ENCODE measurements at places on chromosomes 4 and X. TPM values are rescaled to one million over a fixed set of nuclear protein-coding genes. Genes with fewer than 3 reads are reported as not detected.
A peak's percentile ranks its signal among the peaks of the same experiment; 100 is the strongest.

ARX gene
- total RNA-seq = 1.0 TPM

GRCh38 chr4:19417256-19417655 lies 834.4 kb upstream of the SLIT2 start:
- DNase-seq = no peak

DNA sequence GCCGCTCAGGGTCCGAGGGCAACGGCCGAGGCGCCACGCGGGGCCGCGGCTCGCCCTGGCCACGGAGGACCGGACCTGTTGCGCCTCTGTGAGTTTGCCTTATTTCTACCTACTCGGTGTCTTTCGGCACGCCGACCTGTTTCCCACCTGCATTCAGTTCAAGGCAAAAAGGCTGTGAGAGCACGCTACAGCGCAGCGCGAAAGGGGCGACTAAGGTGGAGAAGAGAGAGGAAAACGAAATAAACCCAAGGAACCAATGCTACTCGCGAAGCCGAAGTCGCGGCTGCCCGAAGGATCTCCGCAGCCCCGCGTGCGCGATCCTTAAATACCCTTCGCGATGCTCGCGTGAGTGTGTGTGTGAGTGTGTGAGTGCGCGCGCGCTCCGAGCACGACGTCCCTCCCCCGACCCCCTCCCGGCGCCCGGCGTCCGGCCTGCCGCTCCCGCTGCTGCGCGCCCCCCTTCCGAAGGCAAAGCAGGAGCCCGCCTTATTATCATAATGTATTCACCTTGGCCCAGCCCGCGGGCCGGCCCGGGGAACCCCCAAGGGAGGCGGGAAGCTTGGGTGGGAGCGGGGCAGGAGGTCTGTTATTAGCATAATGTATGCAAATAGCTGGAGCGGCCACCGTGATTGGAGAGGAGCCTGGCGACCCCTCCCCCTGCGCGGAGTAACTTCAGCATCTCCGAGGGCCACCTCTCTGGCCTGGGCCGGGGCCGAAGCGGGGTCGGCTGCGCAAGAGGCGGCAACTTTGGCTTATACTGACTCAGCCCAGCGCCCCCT lies at the start of gene COL25A1:
COL25A1 (minus strand) TSS at position 298 of the 779 bp plus-strand sequence.
- DNase-seq = peak; percentile 35

DNA sequence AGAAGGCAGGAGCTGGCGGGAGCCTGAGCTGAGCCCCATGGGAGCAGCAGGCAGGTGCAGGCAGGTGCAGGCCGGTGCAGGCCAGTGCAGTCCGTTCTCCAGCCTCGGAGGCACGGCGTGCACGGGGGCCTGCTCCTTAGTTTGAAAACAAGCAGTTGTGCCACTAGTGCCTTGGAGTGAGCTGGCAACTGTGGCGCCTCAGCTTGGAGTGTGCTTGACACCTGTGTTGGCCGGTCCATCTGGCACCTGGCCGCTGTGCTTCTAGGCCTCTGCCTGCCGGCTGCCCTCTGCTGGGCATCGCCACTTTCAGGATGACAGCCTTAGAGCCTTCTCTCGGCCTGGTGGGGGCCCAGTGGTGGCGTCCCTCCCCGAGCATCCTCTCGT lies 47.9 kb downstream of the RGS12 start:
- no peak for DNase-seq

TMEM47 gene
- 5.3 TPM for total RNA-seq

- no peak for DNase-seq
Measured at GRCh38 chr4:40886931-40887763, 137.4 kb downstream of the NSUN7 start.

ZNF711 gene
- 1.2 TPM for total RNA-seq

DNA sequence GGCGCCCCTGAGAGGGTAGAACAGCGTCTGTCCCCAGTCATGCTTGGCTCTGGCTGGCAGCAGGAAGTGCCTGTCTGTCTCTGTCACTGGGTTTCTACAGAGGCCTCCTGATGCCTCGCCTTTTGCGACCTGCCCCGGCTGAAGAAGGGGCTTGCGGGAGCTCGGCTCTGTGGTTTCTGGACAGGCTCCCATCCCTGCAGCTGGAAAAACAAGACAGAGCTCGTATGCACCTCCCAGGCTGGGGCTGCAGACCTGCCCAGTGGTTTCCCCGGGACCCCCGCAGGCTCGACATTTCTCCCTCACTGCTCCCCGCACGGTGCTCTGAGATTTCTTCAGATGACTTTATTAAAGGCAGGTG lies 57.0 kb upstream of the SORCS2 start:
- no peak for DNase-seq

- DNase-seq = no peak
Measured at GRCh38 chr4:75880278-75880677, 22.0 kb downstream of the PPEF2 start.

GRCh38 chr4:118086344-118086743 lies 52.1 kb downstream of the NDST3 start:
- no peak for DNase-seq

DNA sequence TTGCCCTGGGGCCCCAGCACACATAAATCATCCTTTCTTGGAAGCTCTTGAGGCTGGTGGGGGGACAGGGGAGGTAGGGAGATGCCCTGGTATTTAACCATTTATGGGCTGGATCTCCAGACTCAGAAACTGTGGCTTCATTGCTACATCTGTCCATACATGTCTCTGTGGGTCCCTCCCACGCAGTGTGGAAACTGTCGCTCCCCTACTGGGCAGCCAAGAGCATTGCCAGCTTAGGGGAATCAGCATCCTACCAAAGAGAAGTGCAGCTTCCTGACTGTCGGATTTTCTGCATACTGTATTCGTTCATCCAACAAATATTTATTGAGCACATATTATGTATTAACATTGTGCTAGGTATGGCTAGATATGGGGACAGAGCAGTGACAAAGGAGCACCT lies 3.7 kb downstream of the GRIPAP1 start:
- DNase-seq = peak; percentile 1

- no peak for DNase-seq
Measured at GRCh38 chr4:122588453-122589238, 32.2 kb downstream of the IL21 start.

DNA sequence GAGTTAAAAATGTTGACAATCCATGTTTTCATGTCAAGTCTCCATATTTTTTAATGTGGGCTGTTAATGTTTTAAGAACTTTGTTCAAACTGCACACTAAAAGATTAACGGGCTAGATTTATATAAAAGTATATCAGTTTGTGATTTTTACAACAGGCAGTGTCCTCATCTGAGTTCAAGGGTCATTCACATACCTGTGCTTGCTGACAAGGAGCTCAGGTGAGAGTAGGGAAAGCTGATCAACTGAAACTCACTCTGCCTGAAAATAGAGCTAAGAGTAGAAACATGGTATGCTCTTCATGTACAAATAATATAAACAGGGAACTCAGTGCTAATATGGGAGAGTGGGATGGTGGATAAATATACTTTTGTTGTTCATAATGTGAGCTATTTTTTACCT lies 102.3 kb upstream of the DKK2 start:
- DNase-seq = no peak

DNA sequence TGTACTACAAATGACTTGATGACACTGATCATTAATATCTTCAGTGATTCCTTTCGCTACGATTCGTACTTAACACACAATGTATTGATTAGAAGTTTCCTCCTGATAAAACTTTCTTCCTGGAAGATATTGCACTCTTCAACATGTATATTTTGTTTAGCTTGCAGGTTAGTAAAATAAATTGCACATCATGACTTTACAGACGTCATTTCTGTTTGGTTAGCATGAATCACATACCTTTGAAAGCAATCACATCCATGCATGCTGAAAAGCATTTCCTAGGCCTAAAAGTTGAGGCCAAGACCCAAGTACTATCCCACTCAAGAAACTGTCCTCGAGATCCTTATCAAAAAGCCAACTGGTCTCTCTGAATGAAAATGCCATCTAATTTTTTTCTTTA lies 1841.0 kb upstream of the PCDH7 start:
- DNase-seq = no peak

MAGEA8 gene
- total RNA-seq = not detected

GAGE12F gene
- not detected for total RNA-seq

GLRB gene
- total RNA-seq = 5.2 TPM

- no peak for DNase-seq
Measured at GRCh38 chrX:1595711-1596060, 4.3 kb downstream of the AKAP17A start.

FAM149A gene
- 13.6 TPM for total RNA-seq

DNA sequence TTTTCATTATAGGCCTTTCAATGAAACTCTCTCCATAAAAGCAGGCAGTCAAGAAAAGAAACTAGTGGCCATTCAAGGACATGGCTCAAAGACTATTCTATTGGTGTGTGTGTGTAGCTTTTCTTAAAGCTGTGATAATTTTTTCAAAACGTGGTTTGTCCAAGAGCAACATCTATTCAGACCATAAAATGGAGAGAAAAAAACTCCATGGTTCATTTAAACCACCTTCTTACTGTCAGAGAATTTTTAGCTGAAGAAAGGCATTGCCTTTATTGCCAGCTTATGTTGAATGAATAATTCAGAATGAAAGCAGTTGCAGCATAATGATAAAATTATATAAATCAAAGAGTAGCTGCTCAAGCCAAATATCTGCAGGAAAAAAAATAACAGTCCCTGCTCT lies 325.5 kb downstream of the PCDH18 start:
- DNase-seq = no peak

- DNase-seq = no peak
Measured at GRCh38 chrX:74389016-74389722, 32.1 kb upstream of the SLC16A2 start.

DNA sequence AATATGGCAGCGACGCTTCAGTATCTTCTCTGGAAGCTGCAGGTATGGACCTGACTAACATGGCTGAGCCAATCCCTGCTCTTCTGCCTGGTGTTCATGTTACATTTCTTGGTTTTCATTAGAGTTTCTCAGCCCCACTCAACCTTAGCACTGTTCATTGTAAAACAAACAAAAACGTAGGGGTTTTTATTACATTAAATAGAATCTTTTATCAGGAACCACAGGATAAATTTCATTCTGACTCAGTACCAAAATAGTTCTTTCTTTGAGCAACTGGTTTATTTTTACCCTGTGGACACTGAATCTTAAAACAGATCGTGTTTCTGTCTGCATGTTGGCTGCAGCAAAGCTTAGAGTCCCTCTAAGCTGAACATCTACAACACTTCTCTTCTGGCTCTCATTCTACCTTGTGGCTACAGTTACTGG lies 27.1 kb downstream of the FHIP1A start:
- DNase-seq = no peak

DNA sequence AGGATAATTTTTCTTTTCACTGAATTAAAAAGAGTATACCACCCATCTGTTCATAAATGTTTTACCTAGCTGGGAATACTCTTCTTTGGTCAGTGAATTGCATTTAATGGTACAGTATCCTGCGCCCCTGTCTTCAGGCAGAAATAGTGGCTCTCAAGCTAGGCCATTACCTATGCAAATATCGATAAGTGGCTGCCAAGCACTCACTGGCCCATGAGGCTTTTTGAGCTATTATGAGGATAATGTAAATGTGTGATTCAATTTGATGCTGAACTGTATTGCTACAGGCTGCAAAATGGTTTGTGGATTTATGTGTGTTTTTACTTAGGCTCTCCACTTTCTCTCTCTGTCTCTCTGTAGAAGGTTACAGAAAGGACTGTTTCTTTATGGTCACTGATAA lies 30.1 kb upstream of the MTMR1 start:
- DNase-seq = no peak

GRCh38 chr4:4539481-4539880 lies 2.4 kb downstream of the STX18 start:
- DNase-seq = no peak

CXCL13 gene
- total RNA-seq = 0.34 TPM

- no peak for DNase-seq
Measured at GRCh38 chrX:44043496-44043895, 70.3 kb upstream of the NDP start.

- no peak for DNase-seq
Measured at GRCh38 chr4:39235696-39236095, 53.4 kb downstream of the WDR19 start.

DNA sequence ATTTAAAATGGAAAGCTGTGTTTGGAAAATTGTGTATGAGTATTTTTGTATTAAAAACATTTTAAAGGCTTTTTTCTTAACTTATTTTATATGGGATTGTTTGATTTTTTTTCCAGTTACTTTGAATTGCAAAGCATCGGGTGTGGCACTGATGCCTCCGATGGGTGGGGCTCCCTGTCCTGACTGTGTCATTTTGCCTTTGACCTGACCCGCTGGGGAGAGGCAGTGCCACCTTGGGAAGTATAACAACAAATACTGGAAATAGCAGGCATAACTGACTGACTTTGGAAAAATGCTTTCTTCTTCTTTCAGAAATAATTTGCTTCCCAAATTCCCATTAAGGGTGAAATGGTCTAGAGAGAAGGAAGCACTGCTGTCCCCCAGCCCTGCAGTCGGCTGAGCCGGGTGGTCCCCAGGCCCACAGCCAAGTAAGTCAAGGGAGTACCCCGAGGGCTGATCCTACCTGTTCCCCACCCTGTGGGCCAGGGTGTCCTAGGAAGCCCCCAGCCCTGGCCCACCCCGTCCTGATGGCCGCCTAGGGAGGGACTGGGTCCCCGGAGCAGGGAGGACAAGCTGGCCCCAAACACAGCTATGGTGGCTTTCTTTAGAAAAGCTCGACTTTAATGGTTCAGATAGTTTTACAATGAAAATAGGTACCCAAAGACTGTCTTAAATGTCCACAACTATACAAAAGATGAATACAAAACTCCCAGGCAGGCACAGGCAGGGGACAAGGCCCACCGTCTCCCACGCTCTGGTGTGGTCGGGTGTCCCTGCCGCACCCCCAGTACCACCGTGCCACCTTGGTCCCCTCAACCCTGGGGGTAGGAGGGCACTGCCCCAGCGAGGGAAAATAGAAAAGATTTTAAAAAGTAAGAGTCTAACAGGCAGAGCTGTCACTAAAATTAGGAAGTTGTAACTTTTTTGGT lies 26.4 kb downstream of the NELFA start:
- DNase-seq = no peak

GRCh38 chr4:88028946-88029345 lies 21.5 kb downstream of the PKD2 start:
- DNase-seq = no peak

APOO gene
- 19.2 TPM for total RNA-seq

DNA sequence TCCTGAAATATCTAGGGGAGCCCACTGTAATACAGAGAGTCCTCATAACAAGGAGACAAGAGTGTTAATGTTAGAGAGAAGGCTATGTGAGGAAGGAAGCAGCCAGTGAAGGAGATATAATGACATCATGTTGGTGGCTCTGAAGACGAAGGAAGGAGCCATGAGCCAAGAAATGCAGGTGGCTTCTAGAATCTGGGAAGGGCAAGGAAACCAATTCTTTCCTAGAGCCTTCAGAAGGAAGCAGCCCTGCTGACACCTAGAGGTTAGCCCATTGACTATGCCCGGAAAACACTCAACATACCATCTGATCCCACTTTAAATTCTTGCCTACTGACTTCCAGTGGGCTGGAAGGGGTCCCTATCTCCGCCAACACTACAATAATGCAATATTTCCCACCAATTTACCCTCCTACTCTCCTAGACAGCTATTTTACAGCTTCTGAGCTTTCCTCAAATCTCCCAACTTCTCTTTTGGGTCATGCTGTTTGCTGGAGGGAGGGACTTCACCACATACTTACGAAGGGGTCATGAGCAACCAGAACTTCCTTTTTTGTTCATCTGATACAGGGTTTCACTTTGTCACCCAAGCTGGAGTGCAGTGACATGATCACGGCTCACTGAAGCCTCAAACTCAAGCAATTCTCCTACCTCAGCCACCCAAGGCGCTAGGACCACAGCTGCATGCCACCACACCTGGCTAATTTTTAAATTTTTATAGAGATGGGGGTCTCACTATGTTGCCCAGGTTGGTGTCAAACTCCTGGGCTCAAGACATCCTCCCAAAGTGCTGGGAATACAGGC lies 25.2 kb upstream of the G3BP2 start:
- no peak for DNase-seq

- no peak for DNase-seq
Measured at GRCh38 chr4:139764182-139764581, 98.6 kb downstream of the MGST2 start.
